Activated CD8-positive, alpha-beta memory T cell treated with anti-CD3 and anti-CD28 coated beads for 1 hour (primary cell): ENCODE measurements at places on chromosomes 11 and 22.

GRCh38 chr11:19912115-19912957 lies 199.7 kb downstream of the NAV2 start:
- DNase-seq, result no peak

GRCh38 chr22:48869161-48869560 lies 958.5 kb downstream of the BRD1 start:
- no peak for DNase-seq

- DNase-seq, result no peak
Observed at GRCh38 chr11:63445118-63445517, 45.8 kb downstream of the PLAAT5 start.

DNA sequence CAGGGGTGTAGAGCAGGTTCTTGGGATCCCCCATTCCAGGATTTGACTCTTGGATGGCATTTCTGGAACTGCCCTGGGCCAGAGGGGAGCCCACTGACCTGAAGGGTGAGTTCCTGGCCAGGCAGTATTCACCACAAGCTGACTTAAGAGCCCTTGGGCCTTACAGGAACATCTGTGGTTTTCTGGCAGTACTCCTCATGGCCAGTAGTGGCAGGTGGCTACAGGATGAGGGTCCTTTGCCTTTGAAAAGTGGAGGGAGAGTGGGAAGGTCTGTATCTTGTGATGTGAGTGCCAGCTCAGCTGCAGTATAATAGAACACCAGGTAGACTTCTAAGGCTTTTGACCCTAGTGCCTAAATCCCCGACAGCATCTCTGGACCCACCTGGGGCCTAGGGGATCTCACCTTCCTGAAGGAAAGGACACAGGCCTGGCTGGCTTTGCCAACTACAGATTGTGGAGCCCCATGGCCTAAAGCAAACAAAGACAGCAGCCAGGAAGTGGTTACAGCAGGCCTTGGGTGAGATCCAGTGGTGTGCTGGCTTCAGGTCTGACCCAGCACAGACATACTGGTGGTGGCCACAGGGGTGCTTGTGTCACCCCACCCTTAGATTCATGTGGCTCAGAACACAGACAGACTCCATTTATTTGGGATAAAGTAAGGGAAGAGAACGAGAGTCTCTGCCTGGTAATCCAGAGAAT lies 9.0 kb downstream of the OR51S1 start:
- DNase-seq, result no peak

DNA sequence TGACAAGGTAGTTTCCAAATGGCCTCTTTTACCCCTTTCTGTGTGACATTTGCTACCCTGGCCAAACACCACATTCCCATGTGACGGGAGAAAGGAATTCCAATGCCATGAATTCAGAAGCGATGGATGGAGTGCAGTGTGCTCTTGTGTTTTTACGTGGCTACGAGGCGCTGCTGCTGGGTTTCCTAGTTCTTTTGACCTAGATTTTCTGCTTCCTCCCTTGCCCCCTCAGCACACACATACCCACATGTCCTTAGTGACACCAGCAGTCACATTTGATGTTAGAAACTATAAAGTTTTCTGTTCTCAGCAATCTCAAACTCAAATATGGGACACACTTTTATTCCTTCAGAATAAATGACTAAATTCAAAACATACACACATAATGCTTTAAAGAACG lies 7.8 kb upstream of the TMA7B start:
- DNase-seq, result no peak

- DNase-seq, result no peak
Observed at GRCh38 chr11:86681483-86681756, 9.0 kb upstream of the ME3 start.

DNA sequence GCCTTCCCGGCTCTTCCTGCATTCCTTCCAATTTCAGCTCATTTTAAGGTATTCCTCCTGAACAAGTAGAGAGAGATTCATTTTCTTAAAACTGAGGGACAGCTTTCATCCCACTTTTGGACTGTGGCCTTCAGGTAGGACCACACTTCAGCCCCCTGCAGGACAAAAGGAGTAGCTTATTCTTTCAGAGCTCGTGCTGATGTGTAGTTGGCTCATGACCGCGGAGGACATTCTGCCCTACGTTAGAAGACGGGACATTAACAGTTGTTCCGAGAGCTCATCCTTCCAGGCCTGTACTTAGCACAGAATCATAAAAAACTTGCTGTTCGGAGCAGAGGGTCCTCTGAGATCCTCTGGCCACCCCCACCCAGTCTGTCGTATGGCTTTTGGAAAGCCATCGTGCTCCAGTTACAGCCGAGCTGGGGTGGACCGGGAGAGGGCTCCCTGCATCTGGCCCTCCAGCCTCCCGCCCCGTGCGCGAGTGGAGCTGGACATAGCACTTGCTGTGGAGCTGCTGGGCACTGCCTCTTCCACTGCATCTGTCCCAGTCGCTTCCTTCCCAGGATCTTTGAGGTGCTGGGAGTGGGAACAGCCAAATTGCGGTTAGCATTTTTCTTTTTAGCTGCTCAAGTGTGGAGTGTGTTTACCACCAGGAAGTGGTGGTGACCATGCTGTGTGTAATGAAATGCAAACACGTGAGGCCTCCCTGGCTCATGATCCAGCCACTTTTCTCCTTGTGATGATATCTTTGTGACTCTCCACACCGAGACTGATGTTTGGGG lies 250.3 kb downstream of the TBC1D22A start:
- no peak for DNase-seq

DNA sequence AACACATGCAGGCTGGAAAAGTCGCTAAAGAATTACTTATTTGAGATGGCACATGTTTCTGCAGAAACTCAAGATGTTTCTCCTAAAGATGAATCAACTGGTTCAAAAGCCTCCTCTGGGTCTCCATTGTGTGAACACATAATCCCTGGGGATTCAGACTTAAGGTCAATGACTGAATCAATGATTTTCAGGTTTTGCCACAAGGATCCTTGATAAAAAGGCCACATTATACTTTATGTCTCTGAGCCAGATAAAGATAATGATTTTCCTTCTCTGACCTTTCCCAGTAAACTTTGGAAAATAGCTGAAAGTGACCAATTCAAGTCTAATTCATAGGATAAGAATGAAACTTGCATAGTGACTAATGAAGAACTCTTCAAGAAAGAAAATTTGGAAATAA lies 2.3 kb upstream of the XKR3 start:
- DNase-seq, result no peak
